ENCODE measurements at places on chromosomes 16 and 17.

- no peak for DNase-seq
Measured at GRCh38 chr17:60463157-60463835, 41.0 kb downstream of the CHCT1 start.

DNA sequence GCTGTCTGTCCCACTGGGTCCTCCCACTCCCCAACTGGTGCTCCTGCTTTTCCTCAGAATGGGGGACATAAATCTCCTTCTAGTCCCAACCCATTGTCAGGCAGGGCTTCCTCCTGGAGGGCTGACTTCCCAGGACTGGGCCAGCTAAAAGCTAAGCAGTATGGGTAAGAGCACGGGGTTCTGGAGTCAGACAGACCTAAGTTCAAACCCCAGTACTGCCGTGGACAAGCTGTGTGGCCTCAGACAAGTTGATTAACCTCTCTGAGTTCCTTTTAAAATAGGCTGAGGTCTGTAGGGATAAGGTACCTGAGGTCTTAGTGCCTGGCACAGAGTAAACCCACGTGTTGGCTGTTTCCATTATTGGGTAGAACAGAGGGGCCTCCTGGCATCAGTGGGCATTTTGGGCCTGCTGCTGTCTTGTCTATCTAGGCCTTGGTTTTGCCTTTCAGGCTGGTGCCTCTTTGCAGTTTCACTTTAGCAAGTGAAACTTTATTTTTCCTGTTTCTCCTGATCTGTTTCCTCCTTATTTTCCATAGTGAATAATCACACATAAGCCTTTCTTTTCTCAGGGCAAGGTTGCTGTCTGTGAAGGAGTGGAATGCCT is 114.6 kb downstream of the PRKCB start:
- no peak for DNase-seq

GRCh38 chr17:41681776-41682175 is 6.9 kb upstream of the EIF1 start:
- DNase-seq: no peak

GRCh38 chr16:84643180-84643583 is 5.1 kb upstream of the KLHL36 start:
- no peak for DNase-seq

DNA sequence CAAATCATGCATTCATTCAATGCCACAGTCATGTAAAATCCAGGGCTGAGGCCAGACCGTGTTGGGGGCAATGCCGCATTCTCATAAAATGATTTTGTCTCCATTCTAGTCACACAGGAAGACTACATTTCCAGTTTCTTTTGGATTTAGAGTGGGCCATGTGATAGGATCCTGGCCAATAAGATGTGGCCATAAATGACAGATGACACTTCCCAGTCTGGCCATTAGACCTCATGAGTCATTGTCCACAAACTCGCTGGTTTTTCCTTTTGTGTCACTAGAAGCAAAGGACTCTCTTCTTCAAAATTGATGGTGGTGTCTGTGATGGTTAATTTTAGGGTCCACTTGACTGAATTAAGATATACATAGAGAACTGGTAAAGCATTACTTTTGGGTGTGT is 352.3 kb downstream of the UTP18 start:
- DNase-seq: no peak

DNA sequence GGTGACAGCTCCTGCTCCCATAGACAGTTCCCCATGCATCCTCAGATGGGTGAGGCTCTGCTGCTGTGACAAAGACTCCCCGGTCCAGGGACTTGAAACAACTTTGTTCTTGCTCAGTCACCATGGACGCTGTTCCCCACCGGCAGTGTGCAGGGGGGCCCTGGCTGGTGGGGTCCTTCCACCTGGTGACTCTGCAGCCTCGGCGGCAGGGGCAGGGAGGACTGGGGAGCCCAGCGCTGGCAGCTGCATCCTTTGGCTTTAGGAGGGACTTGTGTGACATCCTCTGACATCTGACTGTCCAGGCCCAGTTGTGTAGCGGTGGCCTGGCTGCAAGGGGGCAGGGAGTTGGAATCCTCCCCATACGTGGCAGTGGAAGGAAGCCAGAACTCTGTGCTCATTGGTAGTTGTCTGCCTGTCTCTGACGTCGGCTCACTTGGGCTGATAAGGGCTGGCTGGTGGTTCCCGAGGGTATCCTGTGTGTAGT is 107.3 kb downstream of the CMIP start:
- DNase-seq: no peak

DNA sequence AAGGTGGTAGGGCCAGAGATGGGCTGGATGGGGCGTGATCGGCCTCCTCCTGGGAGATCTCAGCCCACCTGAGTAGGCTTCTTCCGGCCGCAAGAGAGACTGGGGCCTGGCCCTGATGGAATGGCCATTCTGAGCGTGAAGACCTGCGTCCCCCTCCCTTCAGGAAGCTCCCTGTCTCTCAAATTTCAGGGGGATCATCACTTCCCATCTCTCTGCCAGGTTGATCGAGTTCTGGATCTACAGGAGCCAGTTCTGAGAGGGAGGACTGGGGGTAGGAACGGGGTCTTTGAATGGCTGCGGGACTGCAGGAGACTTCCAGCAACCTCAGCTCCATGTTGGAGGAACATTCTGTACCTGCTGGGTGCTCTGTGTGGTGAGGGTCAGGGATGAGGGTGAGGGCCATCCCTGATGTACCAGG is 9.3 kb upstream of the GSDMA start:
- DNase-seq: no peak
